Cerebellar nuclear complex (tissue), 1 donor: ENCODE measurements at places on chromosomes 6 and 20.

GRCh38 chr6:80174900-80175572, 68.6 kb downstream of the BCKDHB start:
- no peak for DNase-seq

DNA sequence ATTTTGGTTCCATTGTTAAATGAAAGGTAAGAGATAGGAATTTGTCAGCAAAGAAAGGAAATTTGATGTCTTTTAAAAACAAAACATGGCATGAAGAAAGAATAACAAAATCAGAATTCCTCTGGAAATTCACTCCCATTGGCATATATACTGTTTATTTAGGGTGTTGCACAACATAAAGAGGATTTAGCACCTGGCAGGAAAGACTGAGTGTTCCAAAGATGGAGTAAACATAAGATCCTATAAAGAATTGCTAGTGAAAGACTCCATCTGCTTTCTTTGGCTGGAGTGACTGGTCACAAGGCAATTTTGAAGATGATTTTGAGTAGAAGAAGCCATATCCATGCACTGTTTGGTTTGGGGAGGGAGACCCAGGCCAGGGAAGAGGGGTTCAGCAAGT, 62.4 kb downstream of the CD24 start:
- DNase-seq: no peak

GRCh38 chr6:52154381-52154780, 31.8 kb upstream of the IL17A start:
- DNase-seq: no peak

- no peak for DNase-seq
Observed at GRCh38 chr6:168851460-168852375, 401.9 kb downstream of the THBS2 start.

DNA sequence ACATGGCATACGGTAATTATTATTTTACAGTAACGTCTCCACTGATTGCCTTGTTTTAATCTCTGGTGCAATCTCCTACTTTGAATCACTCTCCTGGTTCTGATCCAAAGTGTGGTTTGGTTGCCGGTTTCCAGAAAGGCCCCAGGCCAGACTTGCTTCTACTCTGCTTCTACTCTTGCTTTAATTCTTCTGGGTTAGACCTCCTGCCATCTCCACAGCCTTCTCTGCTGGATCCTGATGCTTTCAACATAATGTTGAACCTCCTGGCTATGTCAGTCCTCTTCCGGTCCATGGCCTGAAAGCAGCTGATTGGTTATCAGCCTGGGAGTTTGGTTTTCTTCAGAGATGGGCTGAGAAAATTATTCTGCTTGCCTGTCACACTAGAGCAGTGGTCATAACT, 266.5 kb upstream of the RIMS1 start:
- no peak for DNase-seq

- no peak for DNase-seq
Observed at GRCh38 chr6:161583584-161583983, 309.7 kb upstream of the AGPAT4 start.

GRCh38 chr20:41632896-41633295, 14.7 kb upstream of the CHD6 start:
- DNase-seq: no peak

DNA sequence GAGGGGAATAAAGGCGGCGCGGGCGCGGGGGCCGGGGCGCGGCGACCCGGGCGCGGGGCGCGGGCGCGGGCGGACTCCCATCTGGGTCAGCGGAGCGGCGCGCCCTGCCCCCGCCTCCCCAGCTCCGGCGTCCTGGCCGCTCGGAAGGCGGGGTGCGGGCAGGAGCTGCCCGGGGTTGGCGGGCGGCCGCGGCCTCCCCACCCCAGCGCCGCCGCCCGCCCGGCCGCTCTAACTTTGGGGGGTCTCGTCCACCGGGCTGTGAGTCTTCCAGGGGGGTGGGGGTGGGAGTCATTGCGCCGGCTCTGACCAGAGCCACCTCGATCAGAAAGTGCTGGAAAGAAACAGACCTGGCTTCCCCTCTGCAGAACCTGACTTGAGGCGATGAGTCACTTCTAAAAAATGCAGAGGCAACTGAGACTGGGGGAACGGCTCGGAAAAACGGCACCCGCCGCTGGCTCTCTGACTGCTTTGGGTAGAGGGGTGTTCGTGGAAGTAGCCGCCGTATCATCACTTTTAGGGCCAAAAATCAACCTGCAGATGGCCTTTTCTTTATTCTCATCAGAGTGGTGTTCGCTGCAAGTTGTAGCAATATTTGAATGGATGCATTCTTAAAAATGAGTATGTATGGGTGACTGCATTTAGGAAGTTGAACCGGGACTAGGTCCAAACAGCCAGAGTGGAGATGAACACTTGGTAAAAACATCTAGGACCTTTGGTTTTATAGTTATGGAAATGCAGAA, 667 bp downstream of the CAP2 start:
- peak; percentile 7 for DNase-seq

DNA sequence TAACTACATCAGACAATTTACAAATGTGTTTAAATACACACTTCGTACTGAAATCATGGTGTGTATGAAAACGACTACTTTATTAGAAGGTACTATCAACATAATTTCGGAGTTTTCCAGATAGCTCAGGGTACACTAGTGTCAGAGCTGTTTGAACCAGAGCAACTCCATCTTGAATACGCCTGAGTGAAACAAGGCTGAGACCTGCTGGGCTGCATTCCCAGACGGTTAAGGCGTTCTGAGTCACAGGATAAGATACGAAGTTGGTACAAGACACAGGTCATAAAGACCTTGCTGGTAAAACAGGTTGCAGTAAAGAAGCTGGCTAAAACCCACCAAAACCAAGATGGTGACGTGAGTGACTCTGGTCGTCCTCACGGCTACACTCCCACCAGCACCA, 167.6 kb downstream of the THBS2 start:
- DNase-seq: no peak

GRCh38 chr6:155155787-155156447, 107.9 kb upstream of the CLDN20 start:
- no peak for DNase-seq

- DNase-seq: no peak
Observed at GRCh38 chr6:105745464-105746129, 340.5 kb upstream of the PRDM1 start.

DNA sequence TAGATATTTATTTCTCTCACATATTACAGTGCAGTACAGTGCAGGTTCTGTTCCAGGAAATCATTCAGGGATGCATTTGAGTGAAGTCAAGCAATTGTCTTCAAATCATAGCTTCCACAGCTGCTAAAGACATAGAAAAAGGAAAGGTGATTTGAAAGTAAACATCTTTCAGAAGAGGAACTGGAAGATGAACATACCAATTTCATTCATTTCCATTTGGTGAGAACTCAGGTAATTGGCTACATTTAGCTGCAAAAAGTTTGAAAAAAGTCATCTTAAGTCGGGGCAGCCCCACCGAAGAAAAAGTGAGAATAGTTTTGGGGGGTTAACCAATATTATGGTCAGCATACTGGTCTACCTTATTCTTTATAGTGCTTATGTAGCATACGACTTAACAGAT, 61.4 kb upstream of the IL20RA start:
- DNase-seq: no peak

- no peak for DNase-seq
Observed at GRCh38 chr6:77653816-77654215, 977 bp downstream of the MEI4 start.

DNA sequence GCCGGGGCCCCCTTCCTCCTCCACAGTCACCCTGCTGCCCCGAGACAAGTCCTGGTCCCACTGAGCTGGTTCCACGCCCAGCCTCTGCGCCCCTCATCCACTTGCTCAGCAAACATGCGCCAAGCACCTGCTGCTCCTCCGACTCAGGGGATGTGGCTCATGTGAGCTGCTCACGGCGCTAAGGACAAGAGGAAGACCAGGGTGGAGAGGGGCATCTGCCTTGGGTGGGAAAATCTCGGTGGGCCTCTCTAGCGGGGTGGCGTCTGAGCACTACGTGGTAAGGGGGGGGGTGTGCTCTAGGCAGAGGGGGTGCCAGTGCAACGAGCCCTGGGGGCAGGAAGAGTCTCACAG, 4.5 kb downstream of the LAMA5 start:
- DNase-seq: no peak

GRCh38 chr6:147506704-147507114, 1.8 kb upstream of the SAMD5 start:
- DNase-seq: no peak

- DNase-seq: no peak
Observed at GRCh38 chr6:149337320-149337719, 19.8 kb downstream of the TAB2 start.

DNA sequence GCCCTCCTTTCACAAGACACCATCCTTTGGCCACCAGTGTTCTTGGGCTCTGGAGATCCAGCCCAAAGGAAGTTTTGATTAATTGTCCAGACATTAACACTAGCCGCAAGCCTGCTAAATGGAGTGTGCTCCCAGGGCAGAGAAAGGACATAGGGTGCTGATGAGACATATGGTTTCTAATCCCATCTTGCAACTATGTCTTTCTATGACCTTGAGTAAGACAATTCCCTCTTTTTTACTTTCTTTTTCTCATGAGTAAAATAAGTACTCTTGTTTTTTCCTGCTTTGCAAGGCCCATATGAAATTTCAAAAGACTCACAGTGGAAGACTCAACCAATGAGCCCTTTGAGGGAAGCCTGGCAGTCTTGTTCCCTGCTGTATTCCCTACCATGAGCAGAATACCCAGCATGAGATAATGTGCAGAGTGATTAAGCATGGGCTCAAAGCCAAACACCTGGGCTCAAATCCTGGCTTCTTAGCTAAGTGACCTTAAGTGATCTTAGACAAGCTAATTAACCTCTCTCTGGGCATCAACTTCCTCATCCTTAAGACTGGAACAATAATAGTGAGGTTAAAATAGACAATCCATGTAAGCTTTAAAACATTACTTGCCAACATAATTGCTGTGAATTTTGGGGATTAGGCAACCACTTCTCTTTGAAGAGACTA, at the start of gene WFDC10B:
Gene WFDC10B, minus strand, starts transcription at position 51 of the 669 bp plus-strand sequence. CDS start 19,027 bp downstream, outside the sequence.
- no peak for DNase-seq

DNA sequence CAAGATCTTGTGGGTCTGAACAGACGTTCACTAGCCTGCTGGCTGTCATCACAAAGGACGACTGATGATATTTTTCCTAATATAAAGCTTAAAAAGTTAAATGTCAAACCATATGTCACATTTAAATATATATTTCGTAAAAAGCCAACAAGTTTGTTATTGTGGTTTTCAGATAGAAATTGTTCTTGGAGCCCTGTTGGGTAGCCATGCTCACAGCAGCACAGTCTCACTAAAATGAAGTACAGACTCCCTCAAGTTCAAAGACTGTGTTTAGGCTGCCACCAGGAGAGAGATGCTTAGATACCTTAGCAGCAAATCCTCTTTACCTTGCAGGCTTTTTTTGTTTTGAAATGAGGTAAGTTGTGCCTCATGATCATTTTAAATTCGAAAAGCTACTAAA, 17.8 kb downstream of the EEF1E1 start:
- DNase-seq: no peak

DNA sequence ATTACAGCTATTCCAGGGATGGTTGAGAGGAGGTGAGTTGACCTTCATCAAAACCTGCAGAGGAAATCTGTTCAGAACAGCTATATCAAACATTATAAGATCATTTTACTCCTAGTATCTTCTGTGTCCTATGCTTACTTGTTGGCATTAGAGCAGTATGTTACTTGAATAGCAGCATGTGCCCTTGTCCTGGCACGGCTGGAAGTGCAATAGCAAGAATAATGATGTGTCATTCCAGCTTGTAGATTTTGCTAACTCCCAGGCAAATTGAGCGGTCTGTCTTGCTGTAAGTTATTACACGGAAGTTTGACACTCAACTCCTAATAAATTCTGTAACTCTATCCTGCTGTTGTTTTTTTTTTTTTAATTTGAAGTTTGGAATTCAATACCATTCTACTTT, 385.5 kb downstream of the TENT5A start:
- DNase-seq: no peak

- DNase-seq: peak; percentile 47
Observed at GRCh38 chr6:90421666-90422065, 125.0 kb upstream of the BACH2 start.

GRCh38 chr20:34824452-34824805, 1.0 kb downstream of the NCOA6 start:
- DNase-seq: no peak

DNA sequence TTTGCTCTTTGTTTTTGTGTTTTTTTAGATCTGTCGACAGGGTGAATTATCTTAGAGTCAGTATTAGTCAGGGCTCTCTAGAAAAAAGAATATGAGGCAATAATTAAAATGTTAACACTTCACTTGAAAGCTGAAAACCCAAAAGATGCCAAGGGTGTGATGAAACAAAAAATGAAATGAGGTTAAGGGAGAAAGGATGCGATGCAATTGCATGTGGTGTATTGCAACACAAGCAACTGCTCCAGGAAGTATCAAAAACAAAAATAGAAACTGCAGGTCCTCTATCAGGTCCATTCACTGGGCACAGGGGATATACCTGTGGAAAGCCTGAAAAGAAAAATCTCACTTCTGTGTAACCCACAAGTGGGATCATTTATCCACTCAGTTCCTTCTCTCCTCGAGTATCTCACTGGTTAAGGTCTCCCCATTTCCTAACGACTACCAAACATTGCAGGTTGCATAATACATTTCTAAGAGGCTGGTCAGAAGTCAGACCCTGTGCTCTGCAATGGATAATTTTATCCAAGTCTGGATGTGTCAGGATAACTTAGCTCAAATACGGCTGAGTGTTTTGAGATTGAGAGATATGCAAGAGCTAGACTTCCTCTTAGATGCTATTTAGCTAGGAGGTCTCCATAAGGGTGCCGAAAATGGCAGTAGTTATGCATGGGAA, 257.7 kb upstream of the GJE1 start:
- DNase-seq: no peak

DNA sequence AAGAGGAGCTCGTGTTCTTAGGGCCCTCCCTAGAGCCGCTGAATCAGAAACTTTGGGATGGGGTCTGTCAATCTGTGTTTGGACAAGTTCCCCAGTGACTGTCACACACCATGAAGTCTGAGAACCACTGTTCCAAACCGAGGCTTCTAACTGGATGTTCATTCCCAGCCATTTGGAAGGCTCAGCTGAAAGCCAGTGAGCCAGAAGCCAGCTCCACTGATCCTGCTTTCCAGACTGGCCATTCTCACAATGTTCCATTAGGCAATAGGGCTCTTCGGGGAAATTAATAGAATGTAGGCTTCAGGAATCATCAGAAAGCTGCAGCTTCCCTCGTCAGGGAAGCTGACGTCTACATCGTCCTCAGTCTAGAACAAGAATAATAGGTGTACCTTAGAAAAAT, 90.8 kb upstream of the QKI start:
- DNase-seq: no peak

GRCh38 chr6:17855381-17855780, 132.1 kb downstream of the KIF13A start:
- no peak for DNase-seq
